ENCODE measurements at places on chromosomes 7 and 10. TPM values are rescaled to one million over a fixed set of nuclear protein-coding genes. Genes with fewer than 3 reads are reported as not detected.

Gene OR2A7
- 2.0 TPM for total RNA-seq

Gene SAMD9
- total RNA-seq: 14.6 TPM

Gene CUBN
- total RNA-seq: 0.38 TPM

Gene CFAP58
- total RNA-seq: 0.27 TPM

Gene KLHL7
- total RNA-seq: 18.2 TPM

Gene CFAP46
- not detected for total RNA-seq

Gene CHRM2
- total RNA-seq: not detected

Gene SEMA3D
- not detected for total RNA-seq

Gene ZNF503
- 0.31 TPM for total RNA-seq

Gene SRGN
- total RNA-seq: 279 TPM

Gene TLX1
- total RNA-seq: not detected

Gene UTF1
- total RNA-seq: not detected

Gene RAPGEF5
- 0.92 TPM for total RNA-seq

Gene NUDT5
- total RNA-seq: 95.9 TPM

Gene TMEM236
- total RNA-seq: 0.11 TPM

Gene OR9A2
- total RNA-seq: not detected

Gene INHBA
- not detected for total RNA-seq

Gene ABCA13
- total RNA-seq: not detected

Gene RHBDD2
- total RNA-seq: 21.7 TPM

Gene SLC13A1
- total RNA-seq: not detected

Gene RADIL
- total RNA-seq: 0.65 TPM

Gene C10orf143
- 5.1 TPM for total RNA-seq

Gene NUTM2B
- 0.83 TPM for total RNA-seq
